ENCODE measurements at places on chromosomes 6 and 20. TPM values are rescaled to one million over a fixed set of nuclear protein-coding genes. Genes with fewer than 3 reads are reported as not detected.
A peak's percentile ranks its signal among the peaks of the same experiment; 100 is the strongest.

Gene GDAP1L1
- 1.8 TPM for total RNA-seq

Gene HAO1
- total RNA-seq = not detected

DNA sequence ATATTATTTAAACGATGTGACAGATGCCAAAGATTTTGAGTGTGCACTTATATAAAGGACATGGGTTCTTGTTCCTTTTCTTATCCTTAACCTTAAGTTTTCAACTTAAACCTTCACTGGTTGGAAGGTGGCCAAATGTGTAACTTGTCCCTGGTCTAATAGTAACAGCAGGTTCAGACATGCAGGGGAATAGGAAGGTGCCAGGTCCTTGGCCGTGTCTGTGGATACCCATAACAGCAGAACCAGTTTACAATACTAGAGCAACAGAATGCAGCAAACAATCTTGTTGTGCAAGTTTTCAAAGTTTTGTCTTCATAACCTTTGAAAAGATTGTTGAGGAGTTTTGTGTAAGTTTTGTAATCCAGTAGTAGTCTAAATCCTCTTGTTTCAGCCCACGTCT, 4.4 kb downstream of the MYB start:
- no peak for DNase-seq
- peak overlapping the region; percentile 17 for H3K4me3 ChIP-seq
- peaks cover 29% of the 10 kb centered on the region for H3K27me3 ChIP-seq
- no peak overlapping the region for H3K27ac ChIP-seq

DNA sequence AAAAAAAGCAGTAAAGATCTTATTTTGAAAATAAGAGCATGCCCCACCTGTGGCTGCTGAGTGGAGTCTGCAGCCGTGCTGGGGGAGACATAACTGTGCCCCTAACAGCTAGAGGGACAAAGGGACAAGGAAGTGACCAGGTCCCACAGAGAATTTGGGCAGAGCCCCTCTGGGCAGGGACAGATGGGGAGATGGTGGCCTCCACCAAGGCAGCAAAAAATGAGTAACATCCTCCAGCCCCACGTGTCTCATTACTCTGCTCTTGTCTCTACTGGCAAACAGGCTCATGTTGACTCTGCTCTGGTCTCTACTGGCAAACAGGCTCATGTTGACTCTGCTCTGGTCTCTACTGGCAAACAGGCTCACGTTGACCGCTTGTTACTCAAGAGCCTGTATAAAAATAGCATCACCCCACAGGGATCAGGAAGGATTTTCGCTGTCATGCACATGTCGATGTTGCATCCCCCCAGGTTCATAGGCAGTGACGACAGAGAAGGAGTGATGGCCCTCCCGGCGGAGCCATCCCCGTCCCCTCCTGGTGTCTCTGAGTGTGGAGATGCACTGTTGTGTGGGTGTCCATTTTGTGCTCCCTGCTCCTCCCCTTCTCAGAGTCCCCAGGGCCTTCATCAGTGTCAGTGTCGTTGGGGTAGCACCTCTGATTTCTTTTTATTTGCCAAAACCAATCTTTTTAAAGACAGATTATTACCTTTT, 17.3 kb upstream of the PCMTD2 start:
- peaks cover 5% of the 10 kb centered on the region for H3K27me3 ChIP-seq
- DNase-seq = no peak
- no peaks in the 10 kb centered on the region for H3K36me3 ChIP-seq
- H3K4me3 ChIP-seq = no peak overlapping the region
- H3K4me1 ChIP-seq = no peaks in the 10 kb centered on the region

DNA sequence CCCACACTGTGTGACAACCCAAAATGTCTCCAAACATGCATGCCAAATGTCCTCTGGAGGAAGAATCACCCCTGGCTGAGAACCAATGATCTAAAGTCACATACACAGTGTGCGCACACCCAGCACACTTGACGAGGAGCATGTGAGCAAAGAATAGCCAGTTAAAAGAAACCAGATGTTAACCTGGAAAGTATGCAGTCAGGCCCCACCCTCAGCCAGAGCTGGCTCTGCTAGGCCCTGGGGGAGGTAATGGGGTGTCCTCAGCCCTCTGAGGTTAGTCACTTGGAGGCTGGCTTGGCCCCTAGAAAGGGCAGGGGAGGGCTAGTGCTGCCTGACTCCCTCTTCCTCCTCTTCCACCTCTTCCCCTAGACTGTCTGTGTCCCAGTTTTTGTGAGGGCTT, 15.2 kb upstream of the GUCA1A start:
- H3K27me3 ChIP-seq = peaks cover 9% of the 10 kb centered on the region
- DNase-seq = no peak
- no peaks in the 10 kb centered on the region for H3K36me3 ChIP-seq
- H3K4me3 ChIP-seq = no peak overlapping the region

Gene NKX2-4
- not detected for total RNA-seq

GRCh38 chr20:37262505-37262904, 891 bp upstream of the GHRH start:
- H3K36me3 ChIP-seq = no peaks in the 10 kb centered on the region
- no peak overlapping the region for H3K27ac ChIP-seq
- H3K27me3 ChIP-seq = peaks cover 23% of the 10 kb centered on the region
- no peak for DNase-seq
- no peak overlapping the region for H3K4me3 ChIP-seq

- DNase-seq = no peak
- H3K4me1 ChIP-seq = peaks cover 5% of the 10 kb centered on the region
These were observed 301.3 kb upstream of the TCF21 start for GRCh38 chr6:133587546-133588160.

GRCh38 chr6:74971633-74972032, 234.2 kb downstream of the COL12A1 start:
- no peak overlapping the region for H3K27ac ChIP-seq
- H3K4me1 ChIP-seq = no peaks in the 10 kb centered on the region
- no peak for DNase-seq
- H3K27me3 ChIP-seq = no peaks in the 10 kb centered on the region
- H3K4me3 ChIP-seq = no peak overlapping the region

GRCh38 chr6:2962004-2962403, 9.4 kb downstream of the SERPINB6 start:
- DNase-seq = no peak
- H3K4me3 ChIP-seq = peak overlapping the region; percentile 59
- H3K27ac ChIP-seq = peak overlapping the region; percentile 86
- peaks cover 25% of the 10 kb centered on the region for H3K4me1 ChIP-seq
- H3K36me3 ChIP-seq = no peaks in the 10 kb centered on the region
- no peaks in the 10 kb centered on the region for H3K27me3 ChIP-seq

DNA sequence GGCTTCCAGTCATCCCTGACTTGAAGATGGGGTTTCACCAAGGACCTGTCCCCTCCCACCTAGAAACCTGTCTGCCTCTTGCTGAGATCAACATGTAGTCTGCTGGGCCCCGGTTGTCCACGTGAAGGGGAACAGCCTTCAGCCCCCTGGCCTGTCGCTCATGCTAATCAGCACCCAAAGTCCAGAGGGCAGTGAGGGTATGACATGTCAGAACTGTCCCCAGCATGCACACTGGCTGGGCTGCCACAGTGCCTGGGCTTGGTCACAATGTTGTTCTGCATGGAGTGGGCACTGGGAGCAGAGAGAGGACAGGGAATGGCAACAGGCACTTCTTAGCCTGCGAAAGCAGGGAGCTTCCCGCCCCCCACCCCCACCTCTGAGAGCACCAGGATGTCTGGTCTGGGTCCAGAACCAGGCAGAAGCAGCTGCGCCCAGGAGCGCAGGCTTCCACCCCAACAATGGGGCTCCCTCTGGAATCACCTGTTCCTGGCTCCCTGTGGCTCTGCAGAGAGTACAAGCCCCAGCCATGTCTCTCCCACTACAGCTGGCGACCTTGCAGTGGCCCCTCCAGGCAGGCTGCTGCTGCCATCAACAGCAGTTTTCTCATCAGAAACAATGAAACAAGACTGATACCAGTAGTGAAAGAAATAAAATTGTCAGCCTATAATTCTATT, 182.7 kb downstream of the KHDRBS2 start:
- no peaks in the 10 kb centered on the region for H3K27me3 ChIP-seq
- H3K4me3 ChIP-seq = no peak overlapping the region
- H3K36me3 ChIP-seq = no peaks in the 10 kb centered on the region
- DNase-seq = no peak
- H3K27ac ChIP-seq = no peak overlapping the region
- no peaks in the 10 kb centered on the region for H3K4me1 ChIP-seq

DNA sequence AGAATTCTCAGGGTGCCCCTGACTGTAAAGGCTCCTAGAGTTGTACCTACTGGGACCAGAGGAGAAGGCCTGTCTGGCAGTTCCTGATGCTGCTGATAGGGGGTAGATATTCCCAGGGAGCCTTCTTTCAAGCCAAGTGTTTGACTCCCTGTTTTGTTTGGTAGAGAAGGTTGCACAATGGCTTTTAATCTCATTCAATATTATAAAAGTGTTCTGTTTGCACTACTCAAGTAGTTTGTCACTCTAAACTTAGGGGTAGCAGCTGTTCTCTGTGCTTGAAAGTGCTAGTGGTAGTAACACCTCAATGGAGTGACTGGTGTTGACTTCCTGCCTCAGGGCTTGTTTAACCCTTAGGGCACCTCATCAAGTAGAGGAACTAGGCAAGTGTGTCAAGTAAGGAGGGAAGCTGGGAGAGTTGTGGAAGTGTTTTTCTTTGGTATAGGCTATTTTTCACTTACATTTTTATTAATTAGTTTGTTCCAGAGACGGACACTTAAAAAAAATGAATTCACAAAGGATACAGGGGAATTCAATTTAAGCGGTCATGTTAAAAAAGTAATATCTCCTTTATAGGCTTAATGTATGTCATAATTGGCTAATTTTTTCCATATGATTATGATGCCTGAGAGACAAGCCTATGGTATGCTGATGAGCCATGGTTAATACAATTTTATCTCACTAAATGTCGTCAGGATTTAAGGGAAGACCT, 38.1 kb downstream of the BICRAL start:
- no peak for DNase-seq
- no peaks in the 10 kb centered on the region for H3K36me3 ChIP-seq
- H3K4me3 ChIP-seq = no peak overlapping the region
- H3K4me1 ChIP-seq = peaks cover 6% of the 10 kb centered on the region
- H3K27me3 ChIP-seq = no peaks in the 10 kb centered on the region
- H3K27ac ChIP-seq = no peak overlapping the region

Gene PACRG
- total RNA-seq = 5.6 TPM

GRCh38 chr6:132333639-132334520, 67.4 kb downstream of the MOXD1 start:
- peaks cover 11% of the 10 kb centered on the region for H3K4me1 ChIP-seq
- no peak for DNase-seq
- H3K36me3 ChIP-seq = no peaks in the 10 kb centered on the region
- H3K27me3 ChIP-seq = no peaks in the 10 kb centered on the region
- peak overlapping the region; percentile 34 for H3K4me3 ChIP-seq
- peak overlapping the region; percentile 54 for H3K27ac ChIP-seq

GRCh38 chr6:63634630-63635029, 972 bp upstream of the PHF3 start:
- DNase-seq = no peak
- H3K4me1 ChIP-seq = peaks cover 24% of the 10 kb centered on the region
- no peaks in the 10 kb centered on the region for H3K36me3 ChIP-seq
- H3K4me3 ChIP-seq = peak overlapping the region; percentile 89
- peak overlapping the region; percentile 82 for H3K27ac ChIP-seq
- H3K27me3 ChIP-seq = no peaks in the 10 kb centered on the region

GRCh38 chr6:113763876-113764275, 93.3 kb upstream of the MARCKS start:
- peaks cover 9% of the 10 kb centered on the region for H3K4me1 ChIP-seq
- no peak for DNase-seq
- no peak overlapping the region for H3K4me3 ChIP-seq
- no peaks in the 10 kb centered on the region for H3K27me3 ChIP-seq

DNA sequence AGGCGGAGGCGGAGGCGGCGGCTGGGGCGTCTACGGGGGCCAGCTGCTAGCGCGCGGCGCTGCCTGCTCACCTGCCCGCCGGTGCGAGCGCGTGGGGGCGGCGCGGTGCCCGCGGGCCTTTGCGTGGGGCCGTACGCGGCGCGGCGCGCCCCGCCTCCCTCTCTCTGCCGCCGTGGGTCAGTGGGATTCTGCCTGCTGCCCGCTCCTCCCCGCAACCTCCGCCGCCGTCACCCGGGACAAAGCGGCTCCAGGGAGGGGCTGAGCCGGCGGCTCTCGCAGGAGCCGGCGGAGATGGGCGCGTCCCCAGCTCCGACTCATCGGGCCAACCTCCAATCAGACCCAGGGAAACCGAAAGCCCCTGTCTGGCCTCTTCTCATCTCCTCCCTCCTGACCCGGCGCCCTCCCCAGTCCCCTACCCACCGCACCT, at the start of gene RCAN2:
TSS of gene RCAN2 (minus strand) at position 249 of the 427 bp plus-strand sequence.
- H3K4me3 ChIP-seq = peak within 1 kb of the TSS; percentile 86
- no peaks in the 10 kb centered on the region for H3K36me3 ChIP-seq
- H3K27ac ChIP-seq = no peak within 1 kb of the TSS
- DNase-seq = peak; percentile 76

- peaks cover 12% of the 10 kb centered on the region for H3K4me1 ChIP-seq
- DNase-seq = no peak
- H3K27ac ChIP-seq = no peak overlapping the region
- no peak overlapping the region for H3K4me3 ChIP-seq
- H3K27me3 ChIP-seq = no peaks in the 10 kb centered on the region
These were observed 21.1 kb downstream of the CDC40 start for GRCh38 chr6:110201151-110201884.

GRCh38 chr6:63573899-63574553, 1.7 kb downstream of the LOC128125822 start:
- peak overlapping the region; percentile 98 for H3K27ac ChIP-seq
- peak overlapping the region; percentile 97 for H3K4me3 ChIP-seq
- no peaks in the 10 kb centered on the region for H3K27me3 ChIP-seq
- DNase-seq = no peak
- peaks cover 22% of the 10 kb centered on the region for H3K36me3 ChIP-seq

GRCh38 chr20:47106786-47107185, 212.1 kb downstream of the EYA2 start:
- H3K4me1 ChIP-seq = no peaks in the 10 kb centered on the region
- peak overlapping the region; percentile 41 for H3K27ac ChIP-seq
- DNase-seq = no peak
- no peaks in the 10 kb centered on the region for H3K27me3 ChIP-seq

Gene RIN2
- total RNA-seq = 44.8 TPM

DNA sequence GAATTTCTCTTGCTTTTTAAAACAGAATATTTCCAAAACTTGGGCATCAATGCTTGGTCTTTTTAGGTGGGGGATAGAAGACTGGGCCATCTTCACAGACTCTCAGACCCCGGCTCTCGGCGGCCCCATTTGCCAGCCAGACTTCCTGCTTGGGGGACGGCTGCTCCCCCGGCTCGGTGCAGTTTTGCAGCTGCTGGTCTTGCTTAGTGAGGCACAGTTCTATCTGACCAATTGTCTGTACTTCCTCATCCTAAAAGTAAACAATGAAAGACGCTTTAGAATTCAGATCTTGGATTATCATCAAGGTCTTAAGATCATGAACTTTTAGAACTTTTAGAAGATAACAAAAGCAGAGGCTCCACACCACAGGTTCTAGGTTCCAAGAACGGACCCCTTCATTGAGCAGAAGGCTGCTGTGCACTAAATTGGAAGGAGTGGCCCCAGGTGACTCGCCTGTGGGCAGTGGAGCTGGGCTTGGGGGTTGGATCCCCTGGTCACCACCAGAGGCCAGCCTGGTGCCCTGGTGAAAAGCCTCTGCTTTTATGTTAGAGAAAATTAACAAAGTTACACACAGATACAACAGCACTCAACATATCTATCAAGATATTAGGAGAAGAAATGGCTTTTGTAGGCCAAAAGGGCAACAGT, 26.7 kb downstream of the RNASET2 start:
- DNase-seq = peak; percentile 45
- H3K27me3 ChIP-seq = no peaks in the 10 kb centered on the region
- peaks cover 8% of the 10 kb centered on the region for H3K36me3 ChIP-seq
- H3K27ac ChIP-seq = no peak overlapping the region
- H3K4me1 ChIP-seq = peaks cover 11% of the 10 kb centered on the region
- no peak overlapping the region for H3K4me3 ChIP-seq

Data from type B pancreatic cell (in vitro differentiated cells).